Right kidney (tissue), 9 donors: ENCODE measurements at places on chromosomes 6 and 20.

DNA sequence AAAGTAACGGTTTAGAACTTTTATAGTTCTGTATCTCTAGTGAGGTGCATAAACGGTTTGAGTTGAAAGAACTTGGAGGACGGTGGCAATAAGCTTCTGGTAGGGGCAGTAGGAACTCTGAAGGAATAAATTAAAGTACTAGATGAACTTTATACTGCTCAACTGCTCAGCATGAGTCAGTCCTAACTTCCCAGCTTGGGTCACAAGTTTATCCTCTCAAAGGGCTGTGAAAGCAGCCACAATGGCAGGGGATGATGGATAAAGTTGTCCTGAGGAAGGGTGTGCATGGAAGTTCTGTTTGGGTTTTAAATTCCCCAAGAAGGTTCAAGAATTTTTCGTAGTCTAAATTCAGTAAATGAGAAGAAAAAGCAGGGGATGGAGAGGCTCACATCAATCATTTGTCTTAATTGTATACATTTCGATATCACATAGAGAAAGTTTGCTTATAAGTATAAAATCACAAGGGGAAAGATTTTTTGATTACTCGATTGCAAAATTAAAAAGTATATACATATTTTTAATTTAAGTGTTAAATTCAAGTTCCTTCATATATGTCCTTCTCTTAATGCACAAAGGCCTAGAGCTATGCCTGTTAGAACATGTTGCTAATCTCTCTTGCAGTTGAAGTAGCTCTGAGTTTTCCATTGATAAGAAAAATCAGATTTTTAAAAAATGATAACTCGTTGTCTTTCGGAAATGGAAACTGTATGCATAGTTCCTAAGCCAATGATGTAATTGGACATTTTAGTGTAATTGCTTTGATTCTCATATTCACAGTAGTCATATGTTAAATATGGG lies 55.3 kb upstream of the JAG1 start:
- DNase-seq, result no peak

- no peak for DNase-seq
These were observed 37.2 kb upstream of the PHACTR1 start for GRCh38 chr6:12679341-12679740.

DNA sequence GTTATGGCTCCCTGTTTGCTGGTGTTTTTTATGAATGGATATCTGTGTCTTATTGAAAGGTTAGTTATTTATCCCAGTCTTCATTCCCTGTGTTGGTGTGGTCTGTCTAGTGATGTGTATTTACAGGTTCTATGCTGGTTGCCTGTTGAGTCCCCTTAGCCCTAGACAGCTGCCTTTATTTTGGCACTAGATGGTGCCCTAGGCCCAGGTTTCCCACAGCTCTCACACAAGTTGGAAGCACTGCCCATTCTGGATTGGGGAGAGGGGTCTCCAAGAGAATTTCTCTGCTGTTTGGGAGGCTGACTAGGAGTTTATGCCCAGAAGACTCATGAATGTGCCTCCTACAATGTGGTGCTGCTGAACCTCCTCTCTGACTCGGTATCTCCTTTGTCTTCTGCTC lies 12.4 kb downstream of the GRM1 start:
- DNase-seq, result no peak

GRCh38 chr20:43576108-43576507 lies 14.6 kb upstream of the IFT52 start:
- no peak for DNase-seq

- no peak for DNase-seq
These were observed 16.7 kb downstream of the RAET1L start for GRCh38 chr6:150008588-150008987.

DNA sequence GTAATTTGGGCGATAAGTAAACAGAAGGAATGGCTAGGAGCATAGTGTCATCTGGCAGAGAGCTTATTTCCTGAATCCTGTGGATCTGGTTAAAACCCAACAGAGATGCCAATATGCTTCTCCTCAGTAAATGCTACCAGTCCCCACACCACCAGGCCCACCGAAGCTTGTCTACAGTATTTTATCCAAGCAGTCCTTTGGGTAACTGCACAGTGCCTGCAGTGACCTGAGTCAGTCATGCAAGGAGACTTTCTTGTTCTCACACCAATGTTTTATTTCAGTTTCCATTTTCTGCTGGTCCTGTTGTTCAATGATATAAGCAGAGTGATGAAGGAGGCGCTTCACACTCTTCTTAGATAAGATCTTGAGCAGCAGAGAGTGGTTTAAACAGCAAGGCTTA lies 326.3 kb downstream of the RIMS1 start:
- DNase-seq, result no peak

DNA sequence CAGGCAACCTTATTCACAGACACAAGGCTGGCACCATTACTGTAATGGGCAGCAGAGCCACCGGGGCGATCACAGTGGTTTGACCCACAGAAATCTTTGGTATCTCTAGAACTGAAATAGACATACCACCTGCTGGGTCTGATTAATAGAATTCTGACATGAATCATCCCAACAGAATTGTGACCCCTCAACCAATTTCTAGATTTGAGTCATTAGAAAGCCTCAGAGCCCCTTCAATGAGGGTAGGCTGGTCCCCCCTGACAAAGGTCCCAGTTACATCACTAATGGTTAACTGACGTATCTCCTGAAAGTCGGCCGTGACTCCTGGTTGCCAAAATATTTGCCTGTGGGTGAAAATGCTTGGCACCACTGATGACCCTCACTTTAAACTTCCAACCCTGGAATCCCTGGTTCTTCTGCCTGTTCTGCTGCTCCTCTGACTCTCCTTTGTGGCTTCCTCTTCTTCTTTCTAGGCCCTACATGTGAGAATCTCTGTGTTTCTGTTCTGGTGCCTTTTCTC lies 124.9 kb upstream of the ARID1B start:
- no peak for DNase-seq

GRCh38 chr6:126698732-126699240 lies 358.9 kb downstream of the CENPW start:
- no peak for DNase-seq

GRCh38 chr6:11025921-11026635 lies 18.0 kb downstream of the ELOVL2 start:
- no peak for DNase-seq

- DNase-seq, result no peak
These were observed 291.4 kb downstream of the PLCB1 start for GRCh38 chr20:8423482-8423881.

DNA sequence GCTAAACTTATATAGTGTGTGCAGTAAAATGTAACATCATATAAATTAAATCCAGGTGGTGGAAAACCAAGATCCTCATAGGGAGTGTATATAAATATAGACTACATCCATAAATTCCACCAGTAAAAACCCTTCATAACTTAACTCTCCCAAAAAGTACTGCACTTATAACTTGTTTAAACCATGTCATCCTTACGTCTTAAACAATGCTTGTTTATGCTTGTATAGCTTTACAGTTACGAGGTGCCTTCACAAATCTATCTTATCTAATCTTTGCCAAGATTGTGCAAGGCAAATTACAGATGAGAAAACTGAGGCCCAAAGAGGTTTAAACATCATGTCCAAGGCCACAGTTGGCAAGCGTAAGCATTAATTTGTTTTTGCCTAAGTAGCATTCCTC lies 71.3 kb downstream of the BCAS1 start:
- DNase-seq, result no peak

- peak; percentile 83 for DNase-seq
These were observed 11.3 kb upstream of the TFAP2A start for GRCh38 chr6:10425975-10426780.

DNA sequence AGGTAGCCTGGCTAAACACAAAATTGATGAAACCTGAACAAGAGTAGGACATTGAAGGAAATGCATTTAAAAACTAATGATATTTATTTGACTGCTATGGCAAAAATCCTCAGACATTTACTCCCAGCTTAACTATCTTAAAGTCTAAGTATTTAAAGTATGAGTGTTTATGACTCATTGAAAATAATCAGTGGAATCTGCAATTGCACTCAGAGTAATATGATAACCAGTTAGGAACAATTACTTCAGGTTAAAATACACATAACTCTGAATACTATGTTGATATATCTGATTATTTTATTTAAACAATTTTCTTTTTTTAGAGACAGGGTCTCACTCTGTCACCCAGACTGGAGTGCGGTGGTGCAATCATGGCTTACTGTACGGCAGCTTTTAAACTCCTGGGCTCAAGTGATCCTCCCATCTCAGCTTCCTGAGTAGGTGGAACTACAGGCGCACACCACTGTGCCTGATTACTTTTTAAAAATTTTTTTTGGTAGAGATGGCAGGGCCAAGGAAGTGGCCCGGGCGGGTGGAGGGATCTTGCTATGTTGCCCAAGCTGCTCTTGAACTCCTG lies 43.9 kb downstream of the FILIP1 start:
- no peak for DNase-seq

- no peak for DNase-seq
These were observed 124.9 kb downstream of the UTRN start for GRCh38 chr6:144410059-144410458.

- no peak for DNase-seq
These were observed 2.5 kb downstream of the HINT3 start for GRCh38 chr6:125959041-125959440.

DNA sequence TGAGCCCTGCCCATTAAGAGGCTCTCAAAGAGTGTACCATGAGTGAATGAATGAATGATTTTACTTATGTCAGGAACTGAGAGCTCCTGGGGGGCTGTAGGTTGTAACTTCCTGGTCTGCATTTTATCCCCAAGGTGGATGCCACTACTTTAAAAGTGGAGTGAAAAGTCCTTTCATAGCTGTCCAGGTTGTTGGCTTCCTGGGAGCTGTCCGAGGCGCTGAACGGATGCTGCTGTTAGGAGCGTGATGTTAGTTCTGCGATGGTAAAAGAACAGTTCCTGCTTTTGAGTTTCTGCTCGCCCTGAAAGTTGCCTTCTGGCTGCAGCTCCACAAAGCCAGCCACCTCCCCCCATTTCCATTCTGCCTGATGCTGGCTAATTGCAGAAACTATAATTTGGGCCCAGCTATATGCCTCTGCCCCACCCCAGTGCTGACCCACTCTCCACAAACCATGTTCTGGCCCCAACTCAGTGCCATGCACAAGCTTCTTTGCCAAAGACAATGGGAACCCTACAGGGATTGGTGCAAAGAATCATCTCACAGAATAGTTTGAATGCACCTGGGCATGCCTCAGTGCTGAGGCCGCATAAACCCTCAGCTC lies 330.9 kb upstream of the CDH4 start:
- no peak for DNase-seq

DNA sequence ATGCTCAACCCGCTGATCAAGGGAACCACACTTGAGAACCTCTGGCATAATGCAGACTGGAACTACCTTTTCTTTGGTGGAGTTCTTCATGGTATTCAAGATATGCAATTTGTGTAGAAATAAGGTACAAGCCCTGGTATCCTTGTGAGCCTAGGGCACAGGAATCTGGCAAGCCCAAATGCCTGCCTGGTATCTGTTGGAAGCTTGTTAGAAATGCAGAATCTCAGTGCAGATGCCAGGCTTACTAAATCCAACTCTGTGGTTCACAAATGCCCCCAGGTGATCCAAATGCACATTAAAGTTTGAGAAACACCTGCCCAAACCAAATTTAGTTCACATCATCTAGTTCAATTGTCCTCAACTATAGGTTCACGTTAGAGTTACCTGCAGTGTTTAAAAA lies 159.8 kb upstream of the LAMP5 start:
- DNase-seq, result no peak

- DNase-seq, result no peak
These were observed 6.9 kb upstream of the CD40 start for GRCh38 chr20:46111028-46111835.

- no peak for DNase-seq
These were observed 37.3 kb upstream of the SAYSD1 start for GRCh38 chr6:39152262-39152661.

DNA sequence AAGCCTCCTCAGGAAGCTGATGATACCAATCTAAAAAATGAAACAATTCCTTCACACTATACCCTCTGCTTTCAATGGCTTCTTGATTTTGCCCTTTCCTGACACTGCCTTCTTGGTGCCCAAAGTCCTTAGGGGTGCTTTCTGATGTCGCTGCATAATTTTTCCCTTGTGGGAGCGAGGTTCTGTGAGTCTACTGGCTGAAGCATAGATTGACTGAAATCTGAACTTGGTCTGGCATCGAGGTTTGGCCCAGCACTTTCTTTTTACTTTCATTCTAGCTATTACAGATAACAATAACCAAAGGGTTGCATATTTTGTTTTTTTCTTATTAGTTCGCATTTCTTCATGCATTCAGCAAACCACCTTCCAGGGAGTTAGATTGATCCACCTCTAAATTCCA lies 65.8 kb downstream of the E2F3 start:
- no peak for DNase-seq

DNA sequence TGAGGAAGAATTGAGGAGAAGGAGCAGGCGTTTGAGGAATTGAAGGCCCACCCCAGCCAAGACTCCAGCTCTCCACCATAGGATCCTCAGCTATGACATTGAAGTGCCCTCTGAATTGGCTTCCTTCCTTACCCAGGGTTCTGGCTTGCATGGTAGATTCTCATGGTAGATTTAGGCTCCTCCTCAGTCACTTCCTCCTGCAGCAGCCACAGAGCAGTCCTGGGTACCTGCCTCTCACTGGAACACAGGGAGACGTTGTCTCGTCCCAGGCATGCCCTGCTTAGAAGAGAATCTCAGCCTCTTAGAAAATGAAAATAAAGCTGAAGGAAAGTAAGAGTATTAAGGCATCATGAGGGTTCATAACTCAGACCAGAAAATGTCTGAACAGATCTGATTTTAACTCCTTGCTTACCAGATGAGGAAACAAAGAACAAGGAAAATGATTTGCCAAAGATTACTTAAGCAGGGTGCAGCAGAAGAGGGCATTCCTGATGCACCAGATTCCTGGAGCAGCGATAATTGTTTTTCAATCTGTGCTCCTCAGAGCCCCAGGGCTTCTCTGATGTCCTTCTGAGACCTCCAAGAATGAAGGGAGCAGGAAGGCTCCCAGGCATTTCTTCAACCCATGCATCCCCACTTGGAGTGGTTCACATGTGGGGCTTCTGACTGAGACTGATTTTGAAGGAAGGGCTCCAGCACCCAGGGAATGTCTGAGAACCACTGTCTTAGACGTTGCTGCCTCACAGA lies 219.8 kb downstream of the HIVEP2 start:
- no peak for DNase-seq

DNA sequence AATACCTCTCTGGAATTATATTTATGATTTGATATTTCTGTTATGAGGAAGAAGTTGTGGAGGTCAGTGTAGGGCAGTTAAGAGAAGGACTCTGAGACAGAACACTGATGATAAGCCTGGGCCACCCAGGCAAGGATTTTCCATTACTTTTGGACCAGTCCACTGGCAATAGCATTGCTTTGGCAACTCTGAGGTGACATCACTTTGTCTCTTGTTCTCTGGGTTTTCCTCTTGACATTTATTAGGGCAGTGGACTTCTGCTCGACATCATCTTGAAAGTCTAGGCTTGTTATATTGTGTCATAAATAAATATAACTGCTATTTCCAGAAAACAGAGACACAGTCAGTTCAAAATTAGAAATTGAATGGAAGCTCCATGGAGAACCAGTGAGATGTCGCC lies 268.0 kb downstream of the SMOC2 start:
- DNase-seq, result no peak

DNA sequence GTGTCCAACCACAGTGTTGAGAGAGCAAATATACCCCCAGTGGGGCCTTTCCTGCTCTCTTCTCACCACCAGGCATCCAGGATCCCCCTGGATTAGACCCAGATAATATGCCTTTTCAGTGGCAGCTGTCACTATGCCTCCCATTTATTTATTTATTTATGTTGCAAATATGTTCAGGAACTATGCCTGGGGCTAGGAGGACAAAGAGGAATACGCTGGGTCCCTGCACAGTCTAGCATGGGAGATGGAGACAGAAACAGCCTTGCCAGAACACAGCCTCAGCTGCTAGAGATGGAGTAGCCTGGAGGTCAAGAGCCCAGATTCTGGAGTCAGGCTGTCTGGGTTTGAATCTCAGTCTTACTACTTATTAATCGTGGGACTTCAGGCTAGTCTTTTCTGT lies 74.6 kb upstream of the LRFN2 start:
- DNase-seq, result no peak
